ENCODE measurements at places on chromosomes 13 and 19. TPM values are rescaled to one million over a fixed set of nuclear protein-coding genes. Genes with fewer than 3 reads are reported as not detected.

TDRD3 gene
- polyA plus RNA-seq = 35.2 TPM

TNFSF11 gene
- polyA plus RNA-seq = not detected

FAM124A gene
- 2.2 TPM for polyA plus RNA-seq

BEST2 gene
- 0.09 TPM for polyA plus RNA-seq

IGSF23 gene
- not detected for polyA plus RNA-seq

KLK1 gene
- polyA plus RNA-seq = 0.27 TPM

OR1I1 gene
- 0.03 TPM for polyA plus RNA-seq

FCHO1 gene
- 1.2 TPM for polyA plus RNA-seq

SLC25A30 gene
- polyA plus RNA-seq = 14.7 TPM

THSD1 gene
- polyA plus RNA-seq = 20.8 TPM

GRCh38 chr19:1295169-1296012, 9.7 kb downstream of the EFNA2 start:
- no peak for DNase-seq

GRCh38 chr19:18385675-18386542, at the start of gene GDF15:
GDF15 (plus strand) TSS chr19:18386158; CDS start chr19:18386190, 32 bp downstream.
- DNase-seq = no peak

GRCh38 chr13:107450431-107450830, 764.9 kb downstream of the LIG4 start:
- peak; percentile 2 for DNase-seq

- no peak for DNase-seq
These were observed 1.7 kb downstream of the MPV17L2 start for GRCh38 chr19:18194554-18195238.

GRCh38 chr13:23794267-23795161, 94.7 kb downstream of the MIPEP start:
- no peak for DNase-seq

GRCh38 chr19:6470173-6470572, 6.1 kb downstream of the CRB3 start:
- no peak for DNase-seq

DNA sequence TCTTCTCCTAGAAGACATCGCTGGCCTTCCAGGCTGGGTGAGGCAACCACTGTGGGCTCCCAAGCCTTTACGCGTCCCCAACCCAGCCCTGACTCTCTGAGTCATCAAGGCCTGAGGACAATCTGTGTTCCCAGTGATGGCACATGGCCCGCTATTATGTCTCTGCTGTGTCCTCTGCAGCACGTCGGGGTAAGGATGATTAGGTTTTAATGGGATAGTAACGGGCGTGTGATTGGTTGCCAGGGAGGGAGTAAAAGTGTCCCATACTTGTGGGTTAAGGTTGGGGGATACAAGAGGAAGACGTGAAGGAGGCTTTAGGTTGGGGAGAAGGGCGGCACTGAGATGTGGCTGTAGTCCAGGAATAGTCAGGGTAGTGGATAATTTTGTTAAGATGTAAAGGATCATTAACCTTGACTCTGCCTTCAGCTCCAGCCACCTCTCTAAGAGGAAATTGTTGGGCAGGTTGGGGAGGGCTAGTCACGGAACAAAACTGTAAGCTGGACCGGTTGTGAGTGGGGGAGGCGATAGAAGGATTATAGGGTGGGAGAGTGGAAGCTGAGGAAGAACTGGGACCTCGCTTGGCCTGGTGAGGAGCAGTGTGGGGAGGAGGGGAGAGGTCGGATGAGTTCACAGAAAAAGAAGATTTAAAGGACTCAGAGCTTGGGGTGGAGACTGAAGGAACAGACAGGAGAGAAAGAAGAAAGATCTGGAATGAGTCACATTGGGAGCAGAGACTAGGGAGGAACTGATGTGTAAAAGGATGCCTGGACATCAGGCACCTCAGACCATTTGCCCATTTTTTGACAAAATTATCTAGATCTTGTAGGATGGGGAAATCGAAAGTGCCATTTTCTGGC, 27.9 kb upstream of the IGFL1 start:
- no peak for DNase-seq

DNA sequence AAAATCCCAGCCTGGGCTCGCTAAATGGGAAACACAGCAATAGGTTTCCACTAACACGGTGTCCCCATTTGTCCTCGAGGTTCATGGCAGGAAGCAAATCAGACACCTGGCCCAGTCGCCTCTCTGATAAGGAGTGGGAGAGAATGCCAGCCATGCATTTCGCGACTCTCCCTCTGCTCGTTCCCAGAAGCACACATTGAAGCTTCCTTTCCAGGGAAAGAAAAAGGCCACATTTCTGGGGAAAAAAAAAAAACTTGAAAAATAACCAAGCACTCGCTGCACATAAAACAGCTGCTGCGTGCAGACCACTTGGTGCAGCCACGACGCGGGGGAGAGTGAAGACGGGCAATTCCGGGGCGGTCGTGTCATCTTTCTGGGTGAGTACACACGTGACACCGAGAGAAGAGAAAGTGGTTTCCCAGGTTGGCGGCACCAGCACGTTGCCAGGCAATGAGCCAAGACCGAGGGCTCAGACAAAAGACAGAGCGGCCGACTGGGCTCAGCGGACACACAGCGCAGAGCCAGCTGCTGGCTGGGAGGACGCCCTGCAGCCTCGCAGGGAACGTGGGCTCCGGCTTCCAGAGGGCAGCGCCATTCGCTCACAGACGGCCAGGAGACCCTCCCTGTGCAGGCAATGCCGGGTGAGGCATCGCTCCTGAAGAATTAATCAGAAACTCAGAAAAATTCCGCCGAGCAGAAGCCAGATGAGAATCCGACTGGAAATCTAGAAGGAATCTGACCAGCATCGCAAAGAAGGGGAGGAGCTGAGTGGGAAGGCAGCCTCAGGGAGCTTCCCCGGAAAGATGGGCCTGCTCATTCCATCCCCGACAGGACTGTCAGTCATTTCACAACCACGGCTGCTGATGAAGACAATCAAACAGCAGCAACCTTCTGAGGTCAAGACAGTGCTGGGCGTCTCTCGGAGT, 83.2 kb upstream of the IRS2 start:
- peak; percentile 40 for DNase-seq

DNA sequence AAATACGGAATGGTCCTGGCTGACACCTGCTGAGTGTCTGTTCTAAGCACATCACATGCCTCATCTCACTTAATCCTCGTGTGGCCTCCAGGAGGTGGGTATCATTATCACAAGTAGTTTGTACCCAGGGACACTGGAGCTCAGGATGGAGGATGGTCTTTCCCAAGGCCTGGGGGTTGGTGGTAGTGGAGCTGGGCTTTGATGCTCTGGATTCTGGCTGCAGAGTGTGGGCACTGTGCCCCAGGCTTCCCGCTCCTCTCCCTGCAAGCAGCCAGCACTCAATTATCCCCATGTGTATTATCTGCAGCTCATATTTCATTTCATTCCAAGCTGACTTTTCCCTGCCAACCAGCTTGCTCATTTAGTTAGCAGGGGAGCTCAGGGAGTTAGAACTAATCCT, 52.1 kb downstream of the SIAH3 start:
- no peak for DNase-seq

GRCh38 chr13:111359930-111360329, 39.5 kb downstream of the TEX29 start:
- no peak for DNase-seq

- no peak for DNase-seq
These were observed 152.6 kb downstream of the KDM4B start for GRCh38 chr19:5121266-5122120.

DNA sequence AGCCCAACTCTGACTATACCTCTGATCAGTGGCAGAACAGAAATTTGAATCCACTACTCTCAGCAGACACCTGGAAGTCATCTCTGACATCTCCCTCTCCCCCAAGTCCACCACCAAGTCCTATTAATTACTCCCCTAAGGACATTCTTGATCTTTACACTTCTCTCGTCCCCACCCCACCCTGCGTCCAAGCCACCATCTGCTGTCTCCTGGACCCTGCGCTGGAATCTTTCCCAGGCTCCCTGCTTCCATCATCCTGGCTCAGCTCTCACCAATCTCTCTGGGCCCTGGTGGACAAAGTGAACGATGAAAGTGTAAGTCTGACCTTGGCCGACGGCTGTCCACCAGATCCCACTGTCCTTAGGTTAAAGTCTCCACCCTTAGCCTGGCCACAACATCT, 145.6 kb upstream of the GJB6 start:
- no peak for DNase-seq

DNA sequence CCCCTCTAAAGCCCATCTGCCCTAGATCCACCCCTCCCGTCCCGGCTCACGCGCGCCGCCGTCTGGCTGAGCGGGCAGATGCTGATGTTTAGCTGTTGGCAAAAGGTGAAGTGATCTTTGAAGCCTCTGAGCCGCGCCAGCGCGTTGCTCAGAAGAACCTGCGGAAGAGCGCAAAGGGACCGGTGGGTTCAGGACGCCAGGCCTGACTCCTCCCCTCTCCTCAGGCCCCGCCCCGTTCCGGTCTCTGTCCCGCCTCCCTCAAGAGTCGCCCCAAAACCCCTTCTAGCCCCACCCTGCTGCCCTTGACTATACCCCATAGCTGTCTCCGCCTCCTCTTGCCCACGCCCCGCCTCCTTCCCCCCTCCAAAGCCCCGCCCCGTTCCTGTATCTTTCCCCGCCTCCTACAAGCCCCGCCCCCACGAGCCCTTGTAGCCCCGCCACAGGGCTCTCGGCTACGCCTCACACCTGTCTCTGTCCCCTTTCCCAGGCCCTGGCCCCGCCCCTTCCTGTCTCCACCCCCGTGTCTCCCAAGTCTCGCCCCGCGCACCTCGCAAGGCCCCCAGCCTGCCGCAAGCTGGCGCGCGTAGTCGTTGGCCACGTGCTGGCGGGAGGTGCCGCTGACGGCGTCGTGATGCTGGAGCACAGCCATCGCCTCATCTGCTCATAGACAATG, 9.5 kb downstream of the MAN2B1 start:
- no peak for DNase-seq

- peak; percentile 71 for DNase-seq
These were observed 10.1 kb downstream of the OR1I1 start for GRCh38 chr19:15091918-15092753.

DNA sequence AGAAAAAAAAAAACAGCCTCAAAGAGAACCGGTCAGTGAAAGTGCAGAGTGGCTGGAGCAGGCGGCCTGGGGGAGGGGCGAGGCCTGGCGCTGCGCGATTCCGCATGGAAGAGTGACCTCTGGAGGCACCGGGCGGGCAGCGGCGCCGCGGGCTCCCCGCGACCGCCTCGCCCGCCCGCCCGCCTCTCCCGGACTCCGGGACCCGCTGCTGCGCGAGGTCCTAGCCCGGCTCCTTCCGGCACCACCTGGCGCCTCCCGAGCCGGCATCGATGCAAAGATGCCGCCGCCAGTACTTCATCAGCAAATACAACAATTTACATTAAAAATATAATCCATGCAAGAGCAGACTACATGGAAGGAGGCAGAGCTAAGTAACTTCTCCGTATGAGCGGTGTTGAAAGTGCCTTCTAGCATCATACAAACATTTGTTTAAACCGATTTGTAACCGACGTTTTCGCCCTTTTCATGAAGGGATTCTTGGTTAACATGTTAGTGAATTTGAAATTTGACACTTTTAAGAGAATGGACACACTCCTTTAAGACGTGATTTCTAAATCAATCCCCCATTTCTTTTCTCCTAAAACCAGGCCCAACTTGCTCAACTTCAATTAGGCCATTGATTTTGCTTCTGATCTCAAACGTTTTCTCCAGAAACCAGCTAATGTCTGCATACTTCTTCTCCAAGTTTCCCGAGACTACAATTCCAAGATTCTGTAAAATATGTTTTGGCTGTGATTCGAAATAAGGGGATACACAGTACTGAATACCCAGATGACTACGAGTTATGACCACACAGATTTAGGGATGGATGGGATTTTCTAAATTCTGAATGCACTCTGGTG, 2.1 kb downstream of the EFNB2 start:
- DNase-seq = peak; percentile 87

GRCh38 chr19:55408533-55408872, 915 bp upstream of the UBE2S start:
- DNase-seq = no peak

DNA sequence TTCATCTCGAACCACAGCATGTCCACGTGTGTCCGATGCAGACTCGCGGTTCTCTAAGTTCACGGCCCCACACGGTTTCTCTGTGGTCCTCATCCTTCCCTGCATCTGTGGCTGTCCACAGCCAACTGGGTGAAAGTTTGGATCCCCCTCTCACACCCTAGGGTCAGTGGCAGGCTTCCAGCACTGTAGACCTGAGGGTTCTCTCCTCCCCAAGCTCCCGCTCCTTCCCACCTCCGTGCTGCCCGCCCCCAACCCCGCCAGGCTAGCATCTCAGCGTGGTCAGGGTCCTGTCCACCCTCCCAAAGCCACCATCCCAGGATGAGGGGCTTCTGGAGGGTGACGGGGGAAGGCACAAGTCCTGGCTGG, 3.0 kb downstream of the ANGPTL4 start:
- no peak for DNase-seq

- DNase-seq = no peak
These were observed 128.6 kb downstream of the TEX29 start for GRCh38 chr13:111449041-111449440.

DNA sequence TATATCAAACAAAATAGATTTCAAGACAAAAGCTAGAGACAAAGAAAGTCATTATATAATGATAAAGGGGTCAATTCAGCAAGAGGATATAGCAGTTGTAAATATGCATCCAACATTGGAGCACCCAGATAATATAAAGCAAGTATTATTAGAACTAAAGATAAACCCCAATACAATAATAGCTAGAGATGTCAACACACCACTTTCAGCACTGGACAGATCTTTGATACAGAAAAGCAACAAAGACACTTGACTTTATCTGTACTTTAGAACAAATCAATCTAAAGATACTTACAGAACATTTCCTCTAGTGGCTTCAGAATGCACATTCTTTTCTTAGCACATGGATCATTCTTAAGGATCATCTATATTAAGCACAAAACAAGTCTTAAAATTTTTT, 59.1 kb upstream of the TEX29 start:
- DNase-seq = no peak

- DNase-seq = peak; percentile 94
These were observed 2.4 kb upstream of the SSBP4 start for GRCh38 chr19:18416778-18417249.

- DNase-seq = no peak
These were observed 2.4 kb upstream of the ZNF446 start for GRCh38 chr19:58473775-58474174.

- DNase-seq = peak; percentile 48
These were observed 10.4 kb downstream of the ATP4B start for GRCh38 chr13:113647351-113648215.

GRCh38 chr19:12843999-12844732, 5.9 kb downstream of the MAST1 start:
- DNase-seq = no peak

DNA sequence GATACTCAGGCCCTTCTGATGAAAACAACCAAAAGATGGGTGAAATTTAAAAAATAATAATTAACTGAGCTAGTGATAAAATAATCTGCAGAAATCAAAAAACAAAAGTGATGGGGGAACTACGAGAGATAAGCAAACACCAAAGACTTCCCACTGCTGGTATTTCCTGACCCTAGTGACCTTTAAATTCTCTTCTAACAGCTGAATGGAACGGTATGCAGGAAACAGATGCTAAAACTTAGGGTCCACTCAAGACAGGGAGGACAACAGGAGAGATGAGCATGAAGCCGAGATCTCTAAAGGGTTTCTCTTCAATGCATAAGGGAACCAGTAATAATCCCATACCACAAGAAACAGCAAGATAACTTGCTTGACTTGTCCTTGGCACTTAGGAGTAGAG, 50.8 kb downstream of the USP12 start:
- no peak for DNase-seq
